ENCODE measurements at places on chromosomes 6 and 20. TPM values are rescaled to one million over a fixed set of nuclear protein-coding genes. Genes with fewer than 3 reads are reported as not detected.

RNF217 gene
- total RNA-seq: 54.9 TPM

PLCB4 gene
- total RNA-seq: 14.0 TPM

FAM8A1 gene
- total RNA-seq: 20.7 TPM

SAMD3 gene
- total RNA-seq: 0.38 TPM

VGLL2 gene
- total RNA-seq: not detected

ANGPT4 gene
- total RNA-seq: 0.35 TPM

DNA sequence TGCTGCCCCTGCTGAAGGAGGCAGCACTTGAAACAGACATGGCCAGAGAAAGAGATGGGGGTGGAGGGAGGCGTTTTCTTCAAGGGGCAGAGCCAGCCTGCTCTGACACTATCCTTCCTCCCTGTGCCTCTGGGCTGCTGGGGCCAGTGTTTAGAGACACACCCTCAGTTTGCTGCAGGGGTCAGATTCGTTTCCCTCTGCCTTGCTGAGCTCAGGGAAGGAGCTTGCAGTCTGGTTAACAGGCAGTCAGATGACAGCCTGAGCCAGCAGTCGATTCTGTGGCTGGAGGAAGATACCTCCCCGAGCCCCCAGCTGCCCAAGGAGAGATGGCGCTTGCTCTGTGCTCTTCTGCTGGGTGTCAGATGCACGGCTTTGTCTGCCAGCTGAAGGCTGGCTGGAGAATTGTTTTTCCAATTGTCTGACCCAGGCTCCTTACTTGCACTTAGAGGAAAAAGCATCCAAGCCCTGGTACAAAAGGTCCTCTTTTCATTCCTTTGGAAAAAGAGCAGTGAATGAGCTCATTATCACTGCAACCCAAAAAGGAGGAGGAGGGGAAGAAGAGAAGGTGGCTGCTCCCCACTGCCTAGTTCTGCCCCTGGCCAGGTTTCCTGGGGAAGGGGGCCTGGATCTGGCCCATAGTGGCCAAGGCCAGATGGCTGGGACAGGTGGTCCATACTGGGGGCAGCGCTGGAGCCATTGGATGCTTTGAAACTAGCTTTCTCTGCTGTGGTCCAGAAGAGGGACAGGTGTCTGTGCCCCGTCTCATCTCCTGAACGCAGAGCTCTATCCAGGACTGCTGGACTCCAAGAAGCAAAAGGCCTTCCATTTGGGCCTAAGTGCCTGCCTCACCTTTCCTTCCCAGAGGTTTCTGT is 88.2 kb downstream of the TCP11 start:
- DNase-seq: no peak

DNA sequence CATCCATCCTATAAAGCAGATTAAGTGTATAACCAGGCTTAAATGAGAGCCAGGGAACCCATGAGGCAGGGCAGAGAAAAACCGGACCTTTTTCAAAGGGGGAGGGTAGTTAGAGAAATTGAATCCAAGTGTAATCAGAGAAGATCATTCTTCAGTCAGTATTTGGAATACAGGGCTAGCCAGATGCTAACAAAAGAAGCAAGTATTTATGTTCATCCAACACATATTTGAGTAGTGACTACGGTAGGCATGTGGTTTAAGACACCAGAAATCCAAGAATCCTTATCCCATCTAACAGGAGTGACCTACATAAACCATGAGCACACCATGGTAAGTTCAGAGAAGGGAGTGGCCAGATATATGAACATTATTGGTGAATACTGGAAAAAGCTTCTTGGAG is 46.8 kb upstream of the FAM83C start:
- no peak for DNase-seq

- no peak for DNase-seq
Observed at GRCh38 chr6:210778-211374, 81.4 kb upstream of the DUSP22 start.

DNA sequence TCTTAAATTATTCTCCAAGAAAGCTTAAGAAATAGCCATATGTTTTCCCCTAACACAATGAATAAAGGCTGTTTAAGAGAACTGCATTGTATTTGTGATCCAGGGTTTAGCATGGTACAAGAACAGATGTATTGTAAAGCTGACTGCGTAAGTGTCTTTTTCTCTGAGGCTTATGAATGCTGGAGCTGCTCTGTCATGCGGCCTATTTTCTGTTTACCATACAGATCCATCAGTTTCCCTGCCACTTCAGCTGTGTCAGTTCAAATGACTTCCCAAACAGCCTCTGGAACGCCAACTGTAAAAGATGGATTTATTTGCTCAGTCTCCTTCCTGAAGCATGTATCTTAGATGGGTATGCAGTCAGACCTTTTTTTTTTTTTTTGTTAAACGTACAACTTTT is 419.3 kb upstream of the HS3ST5 start:
- no peak for DNase-seq

DNA sequence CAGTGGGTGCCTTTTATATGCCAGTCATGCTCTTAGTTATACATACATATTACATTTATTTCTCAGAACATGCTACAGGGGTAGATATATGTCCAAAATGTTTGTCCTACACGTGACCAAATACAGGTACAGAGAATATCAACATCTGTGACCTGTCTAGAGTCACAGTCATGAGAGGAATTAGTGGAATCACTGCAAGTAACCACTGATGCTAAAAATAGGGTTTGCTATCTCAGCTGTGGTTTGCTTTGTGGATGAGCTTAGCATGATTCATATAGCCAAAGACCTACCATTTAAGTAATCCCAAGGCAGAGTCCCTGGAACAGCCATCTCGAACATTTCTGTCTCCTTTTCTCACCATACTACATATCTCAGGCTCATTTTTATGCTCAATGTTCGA is 32.3 kb downstream of the GSTA3 start:
- DNase-seq: no peak

GRCh38 chr6:22106451-22106850 is 190.4 kb downstream of the PRL start:
- DNase-seq: no peak

DNA sequence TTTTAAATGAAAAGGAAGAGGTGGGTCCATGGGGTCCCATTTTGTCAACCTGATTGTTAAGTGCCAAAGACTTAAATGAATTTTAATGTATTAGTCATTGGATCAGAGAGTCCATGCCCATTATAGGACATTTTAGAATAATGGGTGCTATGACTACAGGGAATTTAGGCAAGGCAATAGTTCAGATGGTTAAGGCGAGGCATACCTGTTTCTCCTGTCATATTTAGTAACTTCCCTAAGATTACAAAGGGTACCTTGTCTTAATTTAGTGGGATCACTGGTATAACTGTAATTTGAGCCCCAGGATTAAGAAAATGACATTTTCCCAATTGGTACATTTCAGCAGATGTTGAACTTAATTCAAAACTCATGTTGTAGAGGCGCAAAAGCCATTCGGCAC is 88.7 kb upstream of the RNF24 start:
- DNase-seq: no peak

DNA sequence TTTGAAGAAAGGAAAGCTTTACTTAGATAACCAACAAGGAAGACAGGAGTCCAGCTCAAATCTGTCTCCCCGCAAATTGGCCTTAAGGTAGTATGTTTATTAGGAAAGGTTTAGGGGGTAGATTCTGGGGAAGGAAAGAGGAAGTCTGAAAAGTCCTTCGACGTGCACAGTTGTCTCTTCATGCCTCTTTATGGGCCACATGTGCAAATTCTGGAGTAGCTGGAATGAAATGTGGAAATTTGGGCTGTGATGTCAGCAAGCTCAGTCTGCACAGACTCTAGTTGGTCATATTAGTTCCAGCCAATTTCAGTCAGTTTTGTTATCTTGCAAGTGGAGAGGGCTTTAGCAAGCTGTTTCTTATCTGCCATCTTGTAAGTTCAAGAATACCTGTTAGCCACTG is 50.1 kb downstream of the NUP153 start:
- DNase-seq: no peak

DNA sequence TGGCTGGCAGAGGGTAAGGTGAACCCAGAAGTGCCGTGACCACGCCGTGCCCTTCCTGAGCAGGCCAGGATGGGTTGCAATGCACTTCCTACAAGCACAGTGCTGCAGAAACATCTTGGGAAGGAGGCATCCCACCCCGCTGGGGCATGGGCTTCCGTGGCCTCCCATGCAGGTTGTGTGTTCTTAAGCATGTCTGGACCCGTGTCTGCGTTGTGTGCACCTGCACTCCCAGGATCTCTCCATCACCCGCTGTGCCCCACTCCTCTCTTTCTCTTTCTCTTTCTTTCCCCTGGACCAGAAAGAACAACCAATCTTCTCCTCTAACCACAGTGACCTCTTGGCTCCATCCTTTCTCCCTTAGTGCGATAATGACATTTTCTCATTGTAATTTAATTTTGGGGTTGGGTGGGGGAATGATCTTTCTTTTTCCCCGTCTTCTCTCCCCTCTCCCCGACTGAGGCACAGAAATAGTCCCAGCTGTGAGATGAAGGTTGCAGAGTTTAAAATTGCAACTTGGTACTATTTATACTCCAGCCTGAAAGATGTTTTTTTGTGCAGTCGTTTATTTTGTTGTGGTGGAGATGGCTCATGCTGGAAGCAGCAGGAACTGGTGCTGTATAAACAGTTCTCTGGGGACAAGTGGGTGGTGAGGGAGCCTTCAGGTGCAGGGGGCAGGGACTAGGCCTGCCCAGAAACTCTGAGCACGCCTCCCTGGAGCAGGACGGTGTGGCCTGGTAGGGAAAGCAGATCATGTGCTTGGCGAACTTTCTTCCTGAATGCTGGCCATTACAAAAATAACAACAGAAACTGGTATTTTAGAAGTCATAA is 20.5 kb downstream of the BCAS4 start:
- DNase-seq: no peak

DNA sequence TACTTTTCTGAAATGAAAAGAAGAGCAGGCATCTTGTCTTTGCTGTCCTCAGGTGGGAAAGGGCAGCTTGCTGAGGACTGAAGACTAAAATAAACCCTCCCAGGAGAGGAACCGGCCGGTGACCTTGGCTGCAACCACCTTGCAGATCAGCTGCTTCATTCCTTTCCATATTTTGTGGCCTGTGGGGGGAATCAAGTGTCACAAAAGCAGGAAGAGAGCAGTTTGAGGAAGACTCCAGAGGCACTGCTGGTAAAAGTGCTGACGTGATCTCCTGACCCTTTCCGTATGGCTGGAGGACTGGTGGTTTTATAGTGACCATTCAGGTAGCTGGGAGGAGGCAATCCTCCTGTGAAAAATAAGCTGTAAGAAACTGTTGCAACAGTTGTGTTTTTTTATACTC is 157.0 kb downstream of the PLCB4 start:
- no peak for DNase-seq

- no peak for DNase-seq
Observed at GRCh38 chr6:112227411-112227810, 27.0 kb downstream of the LAMA4 start.
